ENCODE measurements at places on chromosomes 5 and 9. TPM values are rescaled to one million over a fixed set of nuclear protein-coding genes. Genes with fewer than 3 reads are reported as not detected.

ZNF608 gene
- total RNA-seq = 0.06 TPM

OLFML2A gene
- total RNA-seq = not detected

RNF180 gene
- total RNA-seq = not detected

ZBED3 gene
- total RNA-seq = 6.3 TPM

COX7C gene
- total RNA-seq = 697 TPM

NR6A1 gene
- total RNA-seq = 1.3 TPM

TNC gene
- 1.3 TPM for total RNA-seq

BHMT2 gene
- not detected for total RNA-seq

FKBP15 gene
- 28.4 TPM for total RNA-seq

PDE6A gene
- not detected for total RNA-seq

DNA sequence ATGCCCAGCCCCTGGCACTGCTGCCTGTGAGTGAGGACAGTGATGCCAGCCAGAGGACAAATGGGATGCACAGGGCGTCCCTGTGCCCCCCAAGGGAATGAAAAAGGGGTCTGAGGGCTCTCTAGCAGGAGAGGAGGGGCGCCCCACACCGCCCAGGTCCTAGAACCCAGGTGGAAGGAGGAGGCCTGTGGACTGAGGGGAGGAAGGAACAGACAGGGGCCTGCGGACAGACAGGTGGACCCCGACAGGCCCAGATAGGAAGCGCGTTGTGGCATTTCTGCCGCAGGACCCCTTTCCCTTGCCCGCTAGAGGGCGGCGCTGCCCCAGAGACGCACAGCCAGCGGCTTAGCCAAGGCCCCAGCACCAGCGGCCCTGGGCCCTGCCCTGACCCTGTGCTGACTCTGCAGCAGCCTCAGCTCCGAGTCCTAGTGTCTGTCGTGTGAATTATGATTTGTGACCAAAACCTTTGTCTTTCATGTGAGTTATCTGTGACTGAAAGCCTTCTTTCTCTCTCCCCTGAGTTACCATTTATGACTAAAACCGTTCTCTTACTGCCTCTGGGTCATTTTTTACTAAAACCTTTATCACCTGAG lies 30.7 kb downstream of the TRIP13 start:
- H3K36me3 ChIP-seq = peaks cover 17% of the 10 kb centered on the region
- DNase-seq = peak; percentile 79
- H3K4me3 ChIP-seq = no peak overlapping the region

GRCh38 chr9:35748858-35749514 lies at the start of the genes GBA2 and RGP1:
Gene GBA2, minus strand, starts transcription at chr9:35749228. Its CDS starts 524 bp downstream, at chr9:35748704.
Gene RGP1, plus strand, starts transcription at chr9:35749287. Its CDS starts 469 bp downstream, at chr9:35749756.
- DNase-seq = peak; percentile 82
- no peaks in the 10 kb centered on the region for H3K27me3 ChIP-seq
- peaks cover 17% of the 10 kb centered on the region for H3K36me3 ChIP-seq
- peaks cover 30% of the 10 kb centered on the region for H3K4me1 ChIP-seq
- H3K27ac ChIP-seq = peak within 1 kb of the TSS; percentile 87

GRCh38 chr9:14992081-14992480 lies 81.9 kb upstream of the FREM1 start:
- peak overlapping the region; percentile 75 for H3K4me3 ChIP-seq
- H3K4me1 ChIP-seq = peaks cover 35% of the 10 kb centered on the region
- DNase-seq = no peak
- H3K27me3 ChIP-seq = peaks cover 18% of the 10 kb centered on the region

- H3K4me3 ChIP-seq = no peak overlapping the region
- peaks cover 6% of the 10 kb centered on the region for H3K4me1 ChIP-seq
- no peaks in the 10 kb centered on the region for H3K36me3 ChIP-seq
- peaks cover 1% of the 10 kb centered on the region for H3K27me3 ChIP-seq
- DNase-seq = no peak
Measured at GRCh38 chr5:39543335-39543734, 118.6 kb upstream of the DAB2 start.

DNA sequence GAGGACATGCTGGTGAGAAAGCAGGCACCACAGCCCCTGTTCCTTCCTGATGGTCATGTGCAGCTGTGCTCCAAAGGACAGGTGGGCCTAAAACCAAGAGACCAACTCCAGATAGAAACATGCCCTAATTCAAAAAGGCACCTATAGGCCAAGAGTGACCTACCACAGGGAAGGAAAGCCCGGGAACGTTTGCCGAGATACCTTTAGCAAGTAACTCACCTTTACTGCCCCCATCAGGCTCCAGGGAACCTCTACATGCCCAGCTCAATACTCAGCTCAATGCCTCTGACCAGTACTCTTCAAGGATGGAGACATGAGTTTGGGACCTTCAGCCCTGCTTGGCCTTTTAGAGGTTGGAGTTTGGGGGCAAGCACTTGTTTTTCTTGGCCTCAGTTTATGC lies 172.8 kb upstream of the FSTL4 start:
- no peak for DNase-seq
- no peaks in the 10 kb centered on the region for H3K27me3 ChIP-seq
- H3K27ac ChIP-seq = no peak overlapping the region
- no peaks in the 10 kb centered on the region for H3K4me1 ChIP-seq

DNA sequence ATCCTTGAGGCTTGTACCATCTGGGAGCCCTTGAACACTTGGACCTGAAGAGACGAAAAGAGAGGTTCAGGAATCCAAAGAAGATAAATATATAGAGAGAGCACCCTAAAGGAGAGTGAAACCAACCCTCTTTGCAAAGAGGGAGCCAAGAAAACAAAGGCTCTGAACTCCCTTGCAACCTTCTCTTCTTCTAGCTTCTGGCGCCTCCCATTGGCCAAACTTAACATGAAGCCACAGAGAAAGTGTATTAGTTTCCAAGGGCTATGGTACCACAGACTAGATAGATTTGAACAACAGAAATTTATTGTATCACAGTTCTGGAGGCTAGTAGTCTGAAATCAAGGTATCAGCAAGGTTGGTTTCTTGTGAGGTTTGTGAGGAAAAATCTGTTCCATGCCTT lies 175.1 kb downstream of the HCN1 start:
- no peaks in the 10 kb centered on the region for H3K36me3 ChIP-seq
- no peak overlapping the region for H3K4me3 ChIP-seq
- H3K27me3 ChIP-seq = no peaks in the 10 kb centered on the region
- no peak for DNase-seq
- H3K27ac ChIP-seq = no peak overlapping the region

DNA sequence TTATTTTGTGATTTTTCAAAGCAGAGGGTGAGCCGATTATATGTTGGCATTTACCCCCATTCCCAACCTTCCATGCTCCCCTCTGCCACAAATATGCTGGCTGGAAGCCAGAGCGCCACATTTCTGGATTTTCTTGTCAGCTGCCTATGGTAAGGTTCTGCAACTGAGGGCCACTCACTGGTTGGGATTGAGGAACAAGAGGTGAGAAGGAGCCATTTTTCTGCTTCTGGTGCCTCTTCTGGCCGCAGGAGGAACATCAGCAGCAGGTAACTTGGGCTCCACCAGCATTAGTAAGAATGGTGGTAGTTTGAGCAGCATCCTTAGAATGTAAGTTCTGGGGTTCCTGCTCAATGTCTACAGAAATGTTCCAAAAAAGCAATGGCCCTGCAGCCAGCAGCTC lies 159.5 kb upstream of the MAST4 start:
- no peak overlapping the region for H3K4me3 ChIP-seq
- DNase-seq = no peak
- no peak overlapping the region for H3K27ac ChIP-seq
- no peaks in the 10 kb centered on the region for H3K36me3 ChIP-seq
- H3K27me3 ChIP-seq = peaks cover 4% of the 10 kb centered on the region
- H3K4me1 ChIP-seq = peaks cover 9% of the 10 kb centered on the region

DNA sequence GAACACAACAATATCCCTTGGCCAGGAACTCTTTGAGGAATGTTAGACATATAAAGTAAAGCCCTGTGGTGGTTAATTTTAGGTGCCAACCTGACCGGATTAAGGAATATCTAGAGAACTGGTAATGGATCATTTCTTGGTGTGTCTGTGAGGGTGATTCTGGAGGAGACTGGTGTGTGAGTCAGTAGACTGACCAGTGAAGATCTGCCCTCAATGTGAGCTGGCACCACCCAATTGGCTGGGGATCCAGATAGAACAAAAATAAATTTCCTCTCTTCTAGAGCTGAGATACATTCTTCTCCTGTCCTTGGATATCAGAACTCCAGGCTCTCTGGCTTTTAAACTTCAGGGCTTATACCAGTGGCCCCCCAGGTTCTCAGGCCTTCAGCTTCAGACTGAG lies 56.2 kb upstream of the TNPO1 start:
- no peak for DNase-seq
- H3K4me1 ChIP-seq = no peaks in the 10 kb centered on the region
- H3K4me3 ChIP-seq = no peak overlapping the region
- peaks cover 24% of the 10 kb centered on the region for H3K27me3 ChIP-seq
- no peaks in the 10 kb centered on the region for H3K36me3 ChIP-seq
- H3K27ac ChIP-seq = no peak overlapping the region

DNA sequence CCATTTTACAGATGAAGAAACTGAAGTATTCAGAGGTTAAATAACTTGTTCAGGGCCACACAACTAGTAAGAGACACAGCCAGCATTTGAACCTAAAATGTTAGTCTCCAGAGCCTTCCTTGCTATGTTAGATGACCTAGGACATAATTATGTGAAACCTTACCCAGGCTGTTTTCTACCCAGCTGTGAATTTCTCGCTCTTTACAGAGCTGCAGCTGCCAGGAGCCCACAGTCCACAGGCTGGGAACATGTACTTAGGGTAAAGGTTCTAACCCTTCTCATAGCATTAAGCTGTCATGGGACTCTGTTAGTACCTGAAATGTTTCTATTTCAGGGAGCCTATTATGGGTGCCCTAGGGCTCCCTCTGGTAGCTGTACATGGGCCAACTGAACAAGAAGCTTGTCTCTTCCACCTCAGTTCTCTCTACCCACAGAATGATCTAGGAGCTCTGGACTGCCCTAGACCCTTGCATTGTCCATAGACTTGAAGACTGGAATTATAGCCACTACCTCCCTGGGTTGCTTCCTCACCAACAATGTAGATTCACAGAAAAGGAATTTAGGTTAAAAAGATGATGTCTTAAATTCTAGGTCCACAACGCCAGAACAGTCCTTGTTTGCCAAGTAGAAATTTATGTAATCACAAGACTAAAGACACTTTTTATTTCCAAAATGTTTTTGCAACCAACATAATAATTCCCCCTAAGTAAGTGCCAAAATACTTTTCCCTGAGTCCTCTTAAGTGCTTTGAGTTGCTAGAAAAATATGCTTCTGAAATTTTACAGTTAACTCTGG lies 262.9 kb downstream of the PIK3R1 start:
- no peaks in the 10 kb centered on the region for H3K27me3 ChIP-seq
- no peak overlapping the region for H3K4me3 ChIP-seq
- no peaks in the 10 kb centered on the region for H3K4me1 ChIP-seq
- no peak overlapping the region for H3K27ac ChIP-seq

DNA sequence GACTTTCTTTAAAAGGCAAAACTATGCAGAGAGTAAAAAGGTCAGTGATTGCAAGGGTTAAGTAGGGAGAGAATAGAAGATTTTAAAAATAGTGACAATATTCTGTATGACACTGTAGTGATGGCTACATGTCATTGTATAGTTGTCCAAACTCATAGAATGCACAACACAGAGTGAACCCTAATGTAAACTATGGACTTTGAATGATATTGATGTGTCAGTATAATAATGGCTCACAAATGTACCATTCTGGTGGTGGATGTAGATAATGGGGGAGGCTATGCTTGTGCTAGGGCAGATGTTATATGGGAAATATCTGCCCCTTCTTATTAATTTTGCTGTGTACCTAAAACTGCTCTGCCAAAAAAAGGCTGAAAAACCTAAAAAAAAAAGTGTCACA lies 468.9 kb downstream of the KIF4B start:
- no peaks in the 10 kb centered on the region for H3K27me3 ChIP-seq
- no peak overlapping the region for H3K27ac ChIP-seq
- no peak overlapping the region for H3K4me3 ChIP-seq
- DNase-seq = no peak

- peaks cover 3% of the 10 kb centered on the region for H3K27me3 ChIP-seq
- no peak overlapping the region for H3K4me3 ChIP-seq
- H3K36me3 ChIP-seq = no peaks in the 10 kb centered on the region
- DNase-seq = no peak
Measured at GRCh38 chr9:74821636-74822035, 66.1 kb downstream of the TRPM6 start.

- DNase-seq = no peak
- peaks cover 9% of the 10 kb centered on the region for H3K27me3 ChIP-seq
- no peak overlapping the region for H3K27ac ChIP-seq
- no peaks in the 10 kb centered on the region for H3K36me3 ChIP-seq
Measured at GRCh38 chr5:41683181-41683580, 172.8 kb upstream of the PLCXD3 start.

DNA sequence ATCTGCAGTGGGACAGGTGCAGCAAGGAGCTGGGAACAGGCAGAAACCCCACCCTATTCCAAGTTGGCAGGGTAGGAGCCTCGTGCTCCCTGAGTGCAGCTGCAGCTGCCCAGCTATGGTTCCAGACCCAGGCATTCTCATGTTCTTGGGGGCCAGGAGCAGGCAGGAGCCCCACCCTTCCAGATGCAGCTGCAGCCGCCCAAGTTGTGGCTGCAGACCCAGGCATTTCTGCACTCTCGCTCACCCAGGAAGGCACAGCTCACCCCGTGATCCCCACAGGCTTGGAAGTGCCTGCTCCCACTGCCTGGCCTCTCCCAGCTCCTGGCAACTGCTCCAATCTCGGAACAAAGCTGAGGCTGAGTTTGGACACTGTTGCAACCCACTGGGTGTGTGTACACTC lies 275.8 kb upstream of the ADRA1B start:
- H3K4me1 ChIP-seq = no peaks in the 10 kb centered on the region
- no peak overlapping the region for H3K27ac ChIP-seq
- H3K36me3 ChIP-seq = no peaks in the 10 kb centered on the region

GRCh38 chr5:82376307-82376706 lies 98.2 kb upstream of the RPS23 start:
- H3K4me1 ChIP-seq = peaks cover 8% of the 10 kb centered on the region
- peaks cover 4% of the 10 kb centered on the region for H3K27me3 ChIP-seq
- peaks cover 5% of the 10 kb centered on the region for H3K36me3 ChIP-seq
- H3K27ac ChIP-seq = no peak overlapping the region
- H3K4me3 ChIP-seq = no peak overlapping the region

DNA sequence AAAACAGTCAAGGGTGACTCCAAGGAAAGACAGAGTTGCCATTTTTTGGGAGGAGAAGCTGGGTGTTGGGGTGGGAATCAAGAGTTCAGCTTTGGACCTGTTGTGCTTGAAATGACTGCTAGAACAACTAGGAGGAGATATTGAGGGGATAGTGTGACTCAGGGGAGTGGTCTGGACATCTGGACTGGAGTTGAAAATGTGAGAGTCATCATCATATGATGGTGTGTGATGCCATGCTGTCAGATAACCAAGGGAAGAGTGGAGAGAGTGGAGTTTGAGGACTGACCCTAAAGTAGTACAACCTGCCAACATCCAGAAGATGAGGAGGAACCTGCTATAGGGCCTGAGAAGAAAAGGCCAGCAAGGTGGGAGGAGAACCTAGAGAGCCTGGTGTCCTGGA lies 199.7 kb downstream of the ARHGEF28 start:
- H3K36me3 ChIP-seq = no peaks in the 10 kb centered on the region
- H3K27ac ChIP-seq = no peak overlapping the region
- no peak for DNase-seq
- peaks cover 13% of the 10 kb centered on the region for H3K27me3 ChIP-seq
- H3K4me3 ChIP-seq = no peak overlapping the region

- DNase-seq = no peak
- peak overlapping the region; percentile 85 for H3K27ac ChIP-seq
- no peaks in the 10 kb centered on the region for H3K27me3 ChIP-seq
- H3K36me3 ChIP-seq = peaks cover 38% of the 10 kb centered on the region
Measured at GRCh38 chr9:127954831-127955293, 17.2 kb upstream of the DPM2 start.

- peaks cover 32% of the 10 kb centered on the region for H3K27me3 ChIP-seq
- no peaks in the 10 kb centered on the region for H3K36me3 ChIP-seq
- no peaks in the 10 kb centered on the region for H3K4me1 ChIP-seq
- DNase-seq = no peak
Measured at GRCh38 chr5:62144401-62145022, 161.5 kb upstream of the KIF2A start.
